ENCODE measurements at places on chromosomes 1 and 21.

GRCh38 chr1:230910755-230911117 lies 42.4 kb upstream of the C1orf198 start:
- no peak for DNase-seq

GRCh38 chr21:31656199-31657095 lies 3.0 kb upstream of the SOD1 start:
- DNase-seq = no peak

GRCh38 chr1:165915932-165916348 lies 88.5 kb downstream of the UCK2 start:
- no peak for DNase-seq

DNA sequence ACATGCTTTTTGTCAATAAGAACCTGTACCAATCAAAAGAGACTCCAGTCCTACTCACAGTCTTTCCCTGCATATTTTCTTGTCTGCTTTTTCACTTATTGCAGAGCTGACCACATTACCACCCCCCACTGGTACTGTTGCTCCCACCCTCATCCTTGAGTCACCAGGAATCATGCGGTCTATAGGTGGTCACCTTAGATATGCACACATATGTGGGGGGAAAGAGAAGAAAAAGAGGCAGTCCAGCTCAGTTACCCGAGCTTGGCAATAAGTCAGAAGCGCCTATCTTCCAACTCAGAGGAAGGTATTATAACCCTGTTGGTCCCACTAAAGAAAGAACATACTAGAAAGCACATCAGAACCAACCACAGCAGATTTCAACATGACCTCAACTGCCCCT lies 119.2 kb downstream of the SMYD2 start:
- no peak for DNase-seq

DNA sequence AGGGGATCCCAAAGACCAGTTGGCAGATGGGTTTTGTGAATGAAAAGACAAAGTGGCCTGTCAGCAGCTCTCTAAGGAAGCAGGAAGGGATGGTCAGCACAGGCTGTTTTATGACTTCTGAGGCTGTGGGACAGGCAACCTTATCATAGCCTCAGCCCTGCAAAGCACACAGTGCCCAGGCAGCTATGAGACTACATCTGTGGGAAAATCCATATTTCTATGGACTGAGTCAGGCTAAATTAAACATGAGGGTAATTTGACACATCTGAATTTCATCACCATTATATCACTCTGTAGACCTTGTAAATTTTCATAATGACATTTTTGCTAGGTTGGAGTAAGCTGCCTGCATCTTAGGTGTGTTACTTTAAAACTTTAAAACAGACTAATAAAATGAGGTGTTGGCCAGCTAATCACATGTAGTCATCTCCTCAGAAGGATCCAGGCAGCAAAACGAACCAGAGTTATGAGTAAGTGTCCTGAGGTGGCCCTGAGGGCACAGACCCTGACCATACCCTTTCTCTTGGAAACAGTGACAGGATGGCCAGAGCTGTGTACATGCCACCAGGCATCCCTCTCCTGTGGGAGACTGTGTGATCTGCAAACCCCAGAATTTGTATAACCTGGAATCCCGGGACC lies 14.6 kb downstream of the NGF start:
- DNase-seq = no peak

- DNase-seq = no peak
These were observed 31.3 kb upstream of the SLC19A1 start for GRCh38 chr21:45573452-45574035.

- DNase-seq = no peak
These were observed 188.7 kb upstream of the SAMSN1 start for GRCh38 chr21:14734833-14735232.

- no peak for DNase-seq
These were observed 99.0 kb downstream of the KCNN3 start for GRCh38 chr1:154770897-154771594.

- peak; percentile 47 for DNase-seq
These were observed 31.3 kb upstream of the BTG2 start for GRCh38 chr1:203273869-203274602.

GRCh38 chr1:89440911-89441310 lies 77.1 kb downstream of the GBP6 start:
- no peak for DNase-seq

DNA sequence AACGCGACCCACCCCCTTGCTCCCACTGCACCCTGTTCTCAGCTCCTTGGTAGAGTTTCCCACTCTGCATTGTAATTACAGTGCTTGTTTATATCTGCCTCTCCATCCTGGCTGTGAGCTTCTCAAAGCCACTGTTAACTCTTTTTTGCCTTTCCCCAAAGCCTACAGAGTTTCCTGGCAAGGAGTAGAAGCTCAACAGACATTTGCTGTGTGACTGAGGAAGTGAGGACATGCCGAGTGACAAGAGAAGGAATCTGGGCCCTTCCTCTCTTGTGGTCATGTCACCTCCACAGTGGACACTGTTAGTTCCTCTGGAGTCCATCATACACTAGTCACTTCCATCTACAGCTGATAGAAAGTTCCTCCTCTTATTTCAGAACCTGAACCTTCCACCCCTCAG lies 6.1 kb upstream of the IGSF8 start:
- DNase-seq = no peak

GRCh38 chr1:193553564-193553963 lies 367.2 kb upstream of the B3GALT2 start:
- DNase-seq = no peak

GRCh38 chr1:18530587-18531502 lies 50.1 kb downstream of the KLHDC7A start:
- DNase-seq = no peak

- no peak for DNase-seq
These were observed 54.3 kb downstream of the SLX9 start for GRCh38 chr21:44994047-44994694.

GRCh38 chr1:4178501-4179113 lies 278.5 kb upstream of the C1orf174 start:
- DNase-seq = no peak

DNA sequence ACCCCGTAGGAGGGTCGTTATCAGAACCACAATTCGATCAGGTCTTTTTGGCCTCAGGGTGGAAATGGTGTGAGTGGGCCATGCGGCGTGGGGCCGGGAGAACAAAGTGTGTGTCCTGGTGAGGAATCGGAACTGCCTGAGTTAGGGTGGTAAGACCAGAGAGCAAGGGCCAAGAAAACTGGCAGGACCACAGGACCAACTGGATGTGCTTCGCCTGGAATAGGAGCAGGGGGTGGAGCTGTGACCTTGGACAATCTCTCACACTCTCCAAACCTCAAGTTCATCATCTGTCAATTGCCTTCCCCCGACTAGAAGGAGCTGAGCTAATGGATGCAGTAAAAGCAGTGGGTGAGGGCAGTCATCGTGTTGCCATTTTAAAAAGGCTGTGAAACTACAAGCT lies 59.5 kb downstream of the NAV1 start:
- no peak for DNase-seq

DNA sequence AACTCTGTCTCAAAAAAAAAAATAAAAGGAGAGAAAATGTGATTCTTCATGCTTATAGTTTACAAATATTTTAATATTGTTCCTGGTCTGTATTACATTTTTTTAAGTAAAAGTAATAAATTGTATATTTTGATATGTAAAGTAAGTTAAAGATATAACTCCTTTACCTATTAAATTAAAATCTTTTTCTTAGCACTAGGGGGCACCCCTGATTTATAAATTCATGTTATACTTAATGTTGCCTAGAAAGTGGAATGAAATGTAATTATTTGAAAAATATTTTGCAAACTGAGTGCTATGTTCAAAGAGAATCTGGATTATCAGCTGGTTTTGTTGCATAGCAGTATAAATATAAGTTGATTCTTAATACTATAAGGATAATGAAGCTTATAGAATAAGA lies 49.2 kb downstream of the RALGPS2 start:
- DNase-seq = no peak

GRCh38 chr1:111535256-111536191 lies 32.1 kb upstream of the ADORA3 start:
- no peak for DNase-seq

GRCh38 chr21:43306391-43306790 lies 120.5 kb downstream of the SIK1 start:
- DNase-seq = no peak

DNA sequence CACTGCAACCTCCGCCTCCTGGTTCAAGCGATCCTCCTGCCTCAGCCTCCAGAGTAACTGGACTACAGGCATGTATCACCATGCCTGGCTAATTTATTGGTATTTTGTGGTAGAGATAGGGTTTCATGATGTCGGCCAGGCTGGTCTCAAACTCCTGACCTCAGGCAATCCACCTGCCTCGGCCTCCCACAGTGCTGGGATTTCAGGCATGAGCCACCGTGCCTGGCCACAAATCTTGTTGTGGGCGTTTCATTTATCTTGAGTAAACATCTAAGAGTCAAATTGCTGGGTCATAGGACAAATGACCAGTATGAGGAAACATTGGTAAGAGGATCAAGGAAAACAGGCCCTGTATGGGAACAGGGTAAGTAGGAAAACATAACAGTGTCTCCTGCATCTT lies 17.9 kb downstream of the TMEM200B start:
- no peak for DNase-seq

- no peak for DNase-seq
These were observed 146.1 kb upstream of the LMO4 start for GRCh38 chr1:87182611-87183010.

DNA sequence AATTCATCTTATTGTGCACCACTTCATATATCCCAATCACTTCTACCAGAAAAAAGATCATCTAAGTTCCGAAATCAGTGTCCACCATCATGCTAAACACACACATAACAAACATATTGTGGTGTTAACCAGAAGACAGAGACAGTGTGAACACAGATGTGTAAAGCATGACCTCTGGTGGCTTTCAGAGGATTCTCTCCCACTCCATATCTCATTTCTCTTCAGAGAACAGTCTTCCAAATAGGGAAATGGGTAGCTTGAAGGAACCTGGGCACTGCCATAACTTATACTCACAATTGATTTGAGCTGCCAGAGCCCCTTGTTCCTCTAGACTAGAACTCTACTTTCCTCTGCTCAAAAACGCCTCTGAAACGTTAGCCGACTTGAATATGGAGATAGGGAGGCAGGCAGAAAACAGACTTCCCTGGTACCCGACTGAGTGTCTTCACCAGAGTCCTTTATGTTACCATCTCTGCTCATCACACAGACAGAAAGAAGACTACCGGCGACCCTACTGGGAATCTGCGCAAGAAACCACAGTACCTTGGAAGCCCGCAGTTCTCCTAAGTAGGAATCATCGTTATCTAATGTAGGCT lies 1.8 kb upstream of the ELAPOR1 start:
- peak; percentile 38 for DNase-seq

- peak; percentile 87 for DNase-seq
These were observed 105.3 kb upstream of the HNRNPU start for GRCh38 chr1:244969355-244970235.

GRCh38 chr1:152924191-152924590 lies 15.8 kb downstream of the IVL start:
- no peak for DNase-seq

All from DMS153 (cell line).